ENCODE measurements at places on chromosomes 7 and 10. TPM values are rescaled to one million over a fixed set of nuclear protein-coding genes. Genes with fewer than 3 reads are reported as not detected.

The ODAD2 gene
- 0.62 TPM for polyA plus RNA-seq

The DLX6 gene
- polyA plus RNA-seq, result 0.14 TPM

The PTPRZ1 gene
- polyA plus RNA-seq, result 3.0 TPM

The CARD11 gene
- 0.67 TPM for polyA plus RNA-seq

The PRPS1L1 gene
- not detected for polyA plus RNA-seq

The GJD4 gene
- 4.2 TPM for polyA plus RNA-seq

The SEMA3D gene
- polyA plus RNA-seq, result 11.0 TPM

The CFAP70 gene
- polyA plus RNA-seq, result 2.3 TPM

The GNGT1 gene
- polyA plus RNA-seq, result not detected

The MMRN2 gene
- polyA plus RNA-seq, result 18.5 TPM

- DNase-seq, result no peak
Measured at GRCh38 chr10:173741-174140, 38.5 kb downstream of the ZMYND11 start.

- no peak for DNase-seq
Measured at GRCh38 chr10:110737886-110738634, 93.9 kb downstream of the RBM20 start.

DNA sequence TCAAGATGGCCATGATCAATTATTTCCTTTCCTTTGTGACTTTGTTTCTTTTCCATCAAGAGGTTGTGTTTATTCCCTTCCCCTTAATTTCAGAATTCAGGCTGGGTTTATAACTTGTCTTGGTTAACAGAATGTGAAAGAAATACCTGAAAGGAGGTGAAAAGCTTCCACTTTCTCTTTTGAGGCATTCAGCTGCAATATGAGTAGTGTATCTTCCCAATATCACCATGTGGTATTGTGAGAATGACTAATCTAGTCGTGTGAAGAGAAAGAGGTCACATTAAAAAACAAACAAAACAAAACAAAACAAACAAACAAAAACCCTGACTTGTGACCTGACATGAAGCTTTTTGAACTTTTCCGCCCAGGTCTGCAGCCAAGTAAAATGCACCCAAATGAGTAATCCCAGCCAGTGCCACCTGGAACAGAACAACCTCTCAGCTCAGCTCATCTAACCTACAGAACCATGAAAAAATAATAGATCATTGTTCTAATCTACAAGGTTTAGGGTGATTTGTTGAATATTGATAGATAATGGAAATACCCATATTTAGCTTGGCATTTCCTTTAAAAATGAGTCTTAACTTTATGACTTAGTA lies 70.8 kb upstream of the TEX47 start:
- DNase-seq, result no peak

GRCh38 chr10:33216661-33217427 lies 117.6 kb downstream of the NRP1 start:
- no peak for DNase-seq

DNA sequence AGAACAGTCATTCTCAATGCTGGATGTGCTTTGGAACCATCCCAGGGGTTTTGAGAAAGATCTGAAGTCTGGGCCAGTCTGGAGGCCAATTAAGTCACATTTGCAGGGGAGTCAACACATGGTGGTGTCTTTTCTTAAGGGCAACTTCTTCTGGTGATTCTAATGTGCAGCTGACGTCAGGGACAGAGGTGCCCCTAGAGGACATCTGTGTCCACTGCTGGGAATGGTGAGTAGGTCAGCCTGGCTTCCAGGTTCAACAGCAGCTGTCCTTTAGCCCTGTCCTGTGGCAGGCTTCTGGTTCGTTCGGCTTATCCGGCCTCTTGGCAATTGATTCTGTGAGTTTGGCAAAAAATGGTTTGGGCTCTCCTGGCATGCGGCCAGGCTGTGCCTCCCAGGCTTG lies 269.7 kb upstream of the HABP2 start:
- no peak for DNase-seq

- peak; percentile 60 for DNase-seq
Measured at GRCh38 chr7:106421181-106421762, 136.5 kb upstream of the NAMPT start.

DNA sequence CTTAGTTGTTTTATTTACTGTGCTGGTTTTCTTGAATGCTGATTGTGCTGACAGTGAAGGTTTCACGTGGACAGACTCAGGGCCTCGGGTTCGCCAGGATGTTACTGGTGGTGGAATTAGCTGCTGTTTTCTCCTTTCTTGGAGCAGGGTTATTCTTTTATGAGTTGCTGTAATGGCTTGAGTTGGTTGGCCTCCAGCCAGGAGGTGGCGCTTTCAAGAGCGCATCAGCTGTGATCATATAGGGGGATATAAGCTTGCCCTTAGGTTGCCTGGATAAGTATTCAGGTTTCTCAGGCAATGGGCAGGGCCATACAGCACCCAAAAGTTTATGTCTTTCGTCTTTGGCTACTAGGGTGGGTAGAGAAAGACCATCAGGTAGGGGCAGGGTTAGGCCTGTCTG lies 741.3 kb downstream of the PHTF2 start:
- DNase-seq, result no peak

GRCh38 chr7:116953906-116954838 lies 871 bp downstream of the ST7 start:
- DNase-seq, result peak; percentile 67

DNA sequence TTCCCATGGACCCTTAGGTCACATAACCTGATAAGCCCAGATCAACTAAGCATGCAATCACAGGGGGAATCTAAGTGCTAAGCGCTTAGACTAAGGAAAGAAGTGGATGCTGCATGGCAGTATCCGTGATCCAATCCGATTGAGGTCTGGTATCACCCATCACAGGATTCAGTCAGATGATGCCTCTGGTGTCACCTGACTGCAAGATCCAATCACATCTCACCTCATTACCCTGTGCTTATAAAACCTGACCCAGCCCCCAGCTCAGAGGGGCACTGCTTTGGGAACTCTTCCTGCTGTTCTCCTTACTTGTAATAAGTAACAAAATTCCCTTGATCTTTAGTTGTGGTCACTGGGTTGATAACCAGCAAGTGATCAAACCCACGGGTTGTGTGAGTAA lies 84.7 kb upstream of the TMEM168 start:
- DNase-seq, result no peak

GRCh38 chr7:151012031-151012692 lies 12.1 kb downstream of the ATG9B start:
- DNase-seq, result no peak

DNA sequence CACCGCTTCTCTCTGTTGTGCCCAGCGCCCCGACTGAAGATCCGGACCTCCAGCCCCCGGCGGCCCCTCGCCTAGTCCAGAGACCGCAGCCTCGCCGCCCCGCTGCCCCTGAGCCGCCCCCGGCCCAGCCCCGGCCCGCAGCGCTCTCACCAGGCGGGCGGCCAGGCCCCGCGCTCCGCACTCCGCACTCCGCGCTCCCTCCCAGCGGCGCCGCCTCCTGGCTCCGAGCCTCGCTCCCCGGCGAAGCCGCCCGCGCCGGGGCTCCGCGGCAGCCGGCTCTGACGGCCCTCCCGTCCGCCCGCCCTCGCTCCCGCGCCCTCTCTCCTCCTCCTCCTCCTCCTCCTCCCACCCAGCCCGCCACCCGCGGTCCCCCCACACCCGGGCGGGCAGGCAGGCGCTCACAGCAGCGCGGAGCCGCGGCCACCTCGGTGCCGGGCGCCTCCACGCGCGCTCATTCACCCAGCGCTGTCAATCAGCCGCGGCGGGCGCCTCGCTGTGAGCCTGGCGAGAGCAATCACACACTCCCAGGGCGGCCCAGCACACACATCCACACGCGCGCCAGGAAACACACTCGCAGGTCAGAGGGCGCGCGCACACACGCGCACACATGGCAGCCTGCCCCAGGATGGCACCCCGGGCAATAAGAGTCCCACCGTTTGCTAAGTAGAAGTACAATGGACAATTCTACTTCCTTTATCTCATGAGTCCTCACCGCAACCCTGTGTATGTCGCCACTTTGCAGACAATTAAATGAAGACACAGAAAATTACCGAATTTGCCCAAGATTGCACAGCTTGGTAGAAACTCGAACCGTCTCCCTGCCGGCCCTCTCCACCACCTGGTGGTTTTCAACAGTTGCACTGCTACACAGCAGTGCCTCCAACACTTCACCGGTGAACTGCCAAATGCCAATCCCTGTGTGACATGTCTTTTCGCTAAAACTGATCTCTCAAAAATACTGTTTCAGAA lies at the start of gene PRRT4:
Gene PRRT4, minus strand, starts transcription at position 280 of the 969 bp plus-strand sequence.
- no peak for DNase-seq

- no peak for DNase-seq
Measured at GRCh38 chr10:113927440-113927839, 73.0 kb downstream of the NHLRC2 start.

DNA sequence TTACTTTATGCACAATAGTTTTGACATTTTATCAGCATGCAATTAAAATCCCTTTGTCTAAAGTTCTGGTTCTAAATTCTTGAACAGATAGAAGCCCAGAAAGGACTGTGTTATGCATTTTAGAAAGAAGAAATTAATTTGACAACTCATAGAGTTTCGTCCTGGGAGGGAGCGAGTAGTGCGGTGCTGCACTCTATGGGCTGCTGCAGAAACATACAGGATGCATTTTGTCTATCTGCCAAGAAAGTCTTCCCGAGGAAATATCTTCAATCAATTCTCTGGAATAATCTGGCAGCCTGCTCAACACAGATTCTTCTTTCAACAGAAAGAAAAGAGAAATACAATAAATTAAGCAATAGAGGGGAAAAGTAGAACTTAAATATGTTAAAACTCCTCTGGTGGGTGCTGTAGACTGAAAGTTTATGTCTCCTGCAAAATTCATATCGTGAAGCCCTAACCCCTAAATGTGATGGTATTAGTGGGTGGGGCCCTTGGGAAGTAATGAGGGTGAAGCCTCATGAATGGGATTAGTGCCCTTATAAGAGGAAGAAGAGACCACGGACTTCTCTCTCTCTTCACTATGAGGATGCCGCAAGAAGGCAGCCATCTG lies 39.0 kb upstream of the IFRD1 start:
- peak; percentile 44 for DNase-seq

DNA sequence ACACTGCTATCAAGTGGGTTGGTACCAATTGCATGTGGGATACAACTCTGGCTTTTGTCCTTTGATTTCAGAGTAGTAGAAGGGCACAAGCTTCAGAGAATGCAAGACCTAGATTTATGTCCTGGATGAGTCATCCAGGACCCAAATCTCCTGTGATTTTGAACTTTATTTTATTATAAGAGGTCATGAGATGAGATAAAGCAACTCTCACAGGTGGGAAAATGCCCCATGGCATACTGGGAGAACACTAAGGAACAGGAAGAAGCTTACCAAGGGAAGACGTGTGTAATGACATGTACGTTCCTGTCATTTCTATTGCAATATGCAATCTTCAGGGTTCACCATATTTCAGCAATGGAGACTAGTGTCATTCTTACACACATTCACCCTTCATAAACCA lies 966 bp downstream of the MALRD1 start:
- no peak for DNase-seq

DNA sequence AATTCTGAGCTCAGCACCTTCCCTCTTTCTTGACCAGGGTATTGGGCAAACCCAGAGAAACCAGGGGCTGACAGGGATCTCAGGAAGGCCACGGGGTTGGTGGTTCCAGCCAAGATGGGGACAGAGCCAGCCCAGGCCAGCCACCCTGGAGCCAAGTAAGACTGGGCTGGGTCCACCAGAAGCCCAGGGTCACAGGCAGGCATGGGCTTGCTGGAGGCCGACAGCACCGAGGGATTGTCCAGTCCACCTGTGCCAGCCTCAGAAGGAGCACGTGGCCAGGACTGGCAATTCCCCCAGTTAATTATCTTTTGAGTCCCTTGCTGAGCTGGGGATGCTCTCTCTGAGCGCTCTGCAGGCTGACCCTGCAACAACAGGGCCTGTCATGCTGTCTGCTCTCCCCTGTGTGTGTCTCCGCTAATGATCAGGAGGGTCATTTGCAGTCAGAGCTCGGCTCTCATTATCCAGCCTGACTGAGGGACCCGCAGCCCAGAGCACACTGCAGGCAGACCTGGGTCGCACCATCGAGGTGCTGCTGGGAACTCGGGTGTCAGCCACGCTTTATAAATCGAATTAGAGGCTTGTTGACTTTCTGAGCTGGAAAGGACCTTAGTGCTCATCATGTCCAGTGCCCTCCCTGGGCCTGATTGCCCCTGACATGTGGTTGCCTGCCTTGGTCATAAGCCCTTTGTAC lies 69.5 kb upstream of the PPIF start:
- DNase-seq, result no peak

DNA sequence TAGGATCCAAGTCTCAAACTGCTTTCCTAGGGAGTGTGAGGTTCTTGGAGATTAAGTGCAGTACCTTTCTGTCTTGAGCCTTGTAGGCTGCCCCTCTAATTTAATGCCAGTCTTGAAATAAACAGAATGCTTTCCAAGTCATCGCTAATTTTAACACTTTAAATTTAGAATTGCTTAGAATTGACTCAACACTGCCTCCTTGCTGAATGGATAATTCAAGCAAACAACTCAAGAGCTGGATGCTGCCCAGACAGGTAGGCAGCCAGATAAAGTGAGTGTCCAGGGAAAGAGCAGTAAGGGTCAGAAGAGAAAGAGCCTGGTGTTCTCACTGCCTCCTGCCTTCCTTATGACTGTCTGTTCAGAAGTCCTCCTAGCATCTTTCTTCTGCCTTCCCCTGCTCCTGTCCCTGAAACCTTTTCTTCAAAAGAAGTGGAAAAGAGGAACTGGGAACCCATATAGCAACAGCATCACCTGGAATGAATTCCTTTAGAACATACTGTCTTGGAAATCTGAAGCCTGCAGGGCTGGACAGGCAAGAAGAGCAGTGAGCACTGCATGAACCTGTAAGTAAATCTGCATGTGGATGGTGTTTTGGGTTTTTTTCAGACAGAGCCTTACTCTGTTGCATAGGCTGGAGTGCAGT lies 3.1 kb upstream of the GOT1 start:
- no peak for DNase-seq

DNA sequence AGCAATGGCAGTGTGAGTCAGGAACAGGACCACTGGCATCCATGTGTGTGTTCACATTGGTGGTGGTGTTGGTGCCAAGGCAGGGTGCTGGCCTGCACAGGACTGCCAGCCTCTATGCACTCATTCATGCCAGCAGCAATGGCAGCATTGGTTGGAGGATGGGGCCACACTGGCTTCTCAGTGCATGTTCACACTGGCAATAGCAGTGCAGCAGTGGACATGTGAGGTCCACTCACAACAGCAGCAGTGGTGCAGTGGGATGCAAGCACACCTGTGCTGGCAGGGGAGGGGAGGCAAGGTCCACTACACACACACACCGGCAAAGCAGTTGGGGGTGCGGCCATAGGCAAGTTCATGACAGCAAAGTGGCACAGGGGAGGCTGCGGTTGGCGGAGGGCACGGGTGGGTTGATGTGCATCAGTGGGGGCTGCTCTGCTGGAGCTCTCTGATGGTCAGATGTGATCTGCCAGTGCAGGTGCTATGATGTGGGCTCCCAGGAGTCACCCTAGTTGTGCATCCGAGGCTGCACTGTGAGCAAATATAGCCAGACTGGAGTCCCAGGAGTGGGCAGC lies 57.8 kb upstream of the TNKS2 start:
- DNase-seq, result no peak

DNA sequence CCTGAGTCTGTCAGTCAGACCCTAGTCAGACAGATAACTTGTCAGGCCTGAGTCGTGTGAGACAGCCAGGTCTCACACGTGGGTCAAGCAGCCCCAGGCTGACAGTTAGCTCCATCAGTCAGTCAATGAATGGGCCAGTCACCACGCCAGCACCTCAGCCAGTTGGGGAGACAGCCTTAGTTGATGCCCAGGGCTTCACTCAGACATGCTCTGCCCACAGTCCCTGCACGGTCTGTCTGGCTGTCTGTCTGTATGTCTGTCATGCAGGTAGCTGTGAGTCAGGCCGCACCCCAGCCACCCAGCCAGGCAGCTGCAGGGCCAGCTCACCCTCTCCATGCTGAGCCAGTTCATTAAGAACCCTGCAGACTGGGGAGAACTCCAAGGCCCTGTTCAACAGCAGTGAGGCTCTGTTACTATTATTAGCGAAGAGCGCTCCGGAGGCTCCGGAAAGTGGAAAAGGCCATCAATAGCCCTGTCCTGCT lies 141.1 kb upstream of the PCBD1 start:
- no peak for DNase-seq
